ENCODE measurements at places on chromosomes 1 and 21.

GRCh38 chr1:81155131-81155530, 645.6 kb upstream of the ADGRL2 start:
- no peak for DNase-seq

GRCh38 chr1:200233393-200233792, 176.4 kb downstream of the ZNF281 start:
- DNase-seq: no peak

- no peak for DNase-seq
These were observed 80.8 kb upstream of the JUN start for GRCh38 chr1:58864654-58865053.

- no peak for DNase-seq
These were observed 13.2 kb upstream of the ZP4 start for GRCh38 chr1:237903961-237904360.

GRCh38 chr1:226320930-226321329, 12.0 kb upstream of the LIN9 start:
- no peak for DNase-seq

- no peak for DNase-seq
These were observed 45.7 kb upstream of the TSPAN2 start for GRCh38 chr1:115134850-115135480.

GRCh38 chr1:79304131-79304530, 297.6 kb upstream of the ADGRL4 start:
- no peak for DNase-seq

DNA sequence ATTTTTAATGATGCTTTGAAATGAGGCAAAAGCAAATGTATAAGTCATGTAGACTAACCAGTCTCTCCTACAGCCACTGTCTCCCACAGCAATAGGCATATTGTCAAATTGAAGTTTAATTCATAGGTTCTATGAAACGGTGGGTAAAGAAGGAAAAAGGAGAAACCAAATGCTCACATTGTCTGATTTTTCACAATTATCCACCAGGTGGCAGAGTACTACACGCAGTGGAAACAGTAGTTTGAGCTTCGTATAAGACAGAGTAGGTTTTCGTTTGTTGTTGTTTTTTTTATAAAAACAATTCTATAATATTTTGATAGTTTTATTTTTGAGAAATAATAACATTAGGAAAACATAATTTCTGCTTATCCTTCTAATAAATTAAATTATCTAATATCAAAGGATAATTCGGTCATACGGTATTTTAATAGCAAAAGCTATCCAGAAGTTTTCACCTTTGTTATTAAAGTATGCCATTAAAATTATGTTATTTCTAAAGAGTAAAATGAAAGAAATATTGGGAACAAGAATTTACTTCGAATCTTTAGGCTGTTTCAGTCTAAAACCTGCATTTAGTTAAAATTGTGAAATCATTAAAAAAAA, 39.1 kb downstream of the TYW3 start:
- DNase-seq: peak; percentile 10

DNA sequence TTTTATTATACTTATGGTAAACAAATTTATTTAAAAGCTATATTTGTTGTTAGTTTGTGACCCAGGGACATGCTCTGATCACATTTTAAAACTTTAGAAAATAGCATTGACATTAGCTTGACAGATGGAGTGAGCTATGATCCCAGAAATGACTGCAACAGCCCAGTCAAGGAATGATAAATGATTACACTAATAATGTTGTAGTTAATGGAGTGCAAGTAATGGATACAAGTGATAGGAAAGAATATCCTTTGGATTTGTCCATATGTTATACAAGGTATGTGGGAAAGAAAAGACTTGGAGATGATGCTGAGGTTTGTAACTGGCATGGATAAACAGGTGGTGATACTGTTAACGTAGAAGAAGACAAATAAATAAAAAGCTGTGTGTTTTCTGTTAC, 1908.7 kb downstream of the MRPL39 start:
- DNase-seq: no peak

Measured in stimulated activated CD4-positive, alpha-beta T cell treated with anti-CD3 and anti-CD28 coated beads, Interleukin-1b, Interleukin-23, amount 100 ng/mL, for 4 hours (primary cell).